Nasal cavity respiratory epithelium epithelial cell of viscerocranial mucosa (primary cell): ENCODE measurements at places on chromosomes 3 and 15. TPM values are rescaled to one million over a fixed set of nuclear protein-coding genes. Genes with fewer than 3 reads are reported as not detected.

The HTR3E gene
- not detected in 2 replicates for total RNA-seq

The TMC3 gene
- total RNA-seq: not detected in 2 replicates

The DGKG gene
- total RNA-seq: 0.34 and 0.57 TPM in 2 replicates

The CNTN6 gene
- not detected in 2 replicates for total RNA-seq
